Spinal cord (tissue), 10 donors: ENCODE measurements at places on chromosomes 5 and 9. TPM values are rescaled to one million over a fixed set of nuclear protein-coding genes. Genes with fewer than 3 reads are reported as not detected.

The TMEM267 gene
- total RNA-seq = 32.1 TPM

- DNase-seq = no peak
Observed at GRCh38 chr9:16680541-16680940, 189.9 kb downstream of the BNC2 start.

The C9orf50 gene
- not detected for total RNA-seq

GRCh38 chr5:158985492-158985891 is 114.2 kb downstream of the EBF1 start:
- no peak for DNase-seq

DNA sequence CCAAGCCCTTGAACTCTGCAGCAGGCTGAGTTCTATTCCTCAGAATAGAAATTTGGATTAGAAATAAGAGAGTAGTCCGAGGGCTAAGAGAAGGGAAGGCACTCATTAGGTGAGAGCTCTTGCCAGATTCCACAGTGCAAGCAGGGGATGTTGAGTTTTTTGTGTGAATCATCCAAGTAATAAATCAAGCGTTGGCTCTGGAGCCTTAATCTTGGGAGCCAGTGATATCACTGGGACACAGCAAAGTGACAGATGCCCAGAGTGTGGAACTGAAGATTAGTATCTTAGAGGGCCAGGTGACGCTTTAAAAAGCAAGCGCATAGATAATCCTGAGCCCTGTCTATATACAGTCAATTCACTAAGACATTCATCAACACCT is 60.3 kb downstream of the FOXD1 start:
- DNase-seq = no peak

- DNase-seq = no peak
Observed at GRCh38 chr5:151612689-151613427, 21.7 kb upstream of the FAT2 start.

The SPATA6L gene
- total RNA-seq = 7.9 TPM

The CCIN gene
- 0.50 TPM for total RNA-seq
